ENCODE measurements at places on chromosomes 13 and 19.
A peak's percentile ranks its signal among the peaks of the same experiment; 100 is the strongest.

DNA sequence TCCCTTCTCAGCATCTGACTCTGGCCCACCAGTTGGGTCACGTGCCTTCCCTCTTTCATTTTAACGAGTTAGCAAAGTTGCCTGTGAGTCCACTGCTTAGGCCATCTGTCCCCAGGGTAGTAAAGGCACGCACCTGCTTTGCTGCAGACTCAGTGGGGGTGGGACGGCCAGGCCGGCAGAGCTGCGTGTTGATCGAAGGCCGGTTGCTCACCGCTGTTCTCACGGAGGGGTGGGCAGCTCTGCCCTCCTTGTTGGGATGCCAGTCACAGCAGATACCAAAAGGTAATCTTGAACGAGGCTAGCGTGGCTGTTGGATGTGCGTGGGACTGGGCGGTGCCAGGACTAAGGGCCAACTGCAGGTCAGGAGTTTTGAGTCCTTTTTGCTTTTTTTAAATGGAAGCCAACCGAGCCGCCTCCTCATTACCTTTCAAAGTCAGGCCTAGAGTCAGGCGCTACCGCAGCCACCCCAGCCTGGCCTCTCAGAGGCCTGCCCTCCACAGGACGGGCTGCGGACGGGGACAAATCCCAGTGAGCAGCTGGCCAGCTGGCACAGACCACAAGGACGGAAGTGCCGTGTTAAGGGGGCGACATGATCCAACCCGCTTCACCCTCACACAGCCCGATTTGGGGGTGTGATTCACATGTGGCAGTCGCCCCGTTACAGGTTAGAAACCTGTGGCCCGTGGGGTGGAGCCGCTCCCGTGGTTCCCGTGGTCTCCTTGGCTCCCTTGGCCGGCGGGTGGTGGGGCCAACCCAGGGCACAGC lies 20.6 kb downstream of the ADPRHL1 start:
- H3K4me3 ChIP-seq = no peak overlapping the region
- H3K27me3 ChIP-seq = no peaks in the 10 kb centered on the region
- no peak overlapping the region for H3K27ac ChIP-seq
- no peaks in the 10 kb centered on the region for H3K36me3 ChIP-seq
- H3K4me1 ChIP-seq = no peaks in the 10 kb centered on the region

DNA sequence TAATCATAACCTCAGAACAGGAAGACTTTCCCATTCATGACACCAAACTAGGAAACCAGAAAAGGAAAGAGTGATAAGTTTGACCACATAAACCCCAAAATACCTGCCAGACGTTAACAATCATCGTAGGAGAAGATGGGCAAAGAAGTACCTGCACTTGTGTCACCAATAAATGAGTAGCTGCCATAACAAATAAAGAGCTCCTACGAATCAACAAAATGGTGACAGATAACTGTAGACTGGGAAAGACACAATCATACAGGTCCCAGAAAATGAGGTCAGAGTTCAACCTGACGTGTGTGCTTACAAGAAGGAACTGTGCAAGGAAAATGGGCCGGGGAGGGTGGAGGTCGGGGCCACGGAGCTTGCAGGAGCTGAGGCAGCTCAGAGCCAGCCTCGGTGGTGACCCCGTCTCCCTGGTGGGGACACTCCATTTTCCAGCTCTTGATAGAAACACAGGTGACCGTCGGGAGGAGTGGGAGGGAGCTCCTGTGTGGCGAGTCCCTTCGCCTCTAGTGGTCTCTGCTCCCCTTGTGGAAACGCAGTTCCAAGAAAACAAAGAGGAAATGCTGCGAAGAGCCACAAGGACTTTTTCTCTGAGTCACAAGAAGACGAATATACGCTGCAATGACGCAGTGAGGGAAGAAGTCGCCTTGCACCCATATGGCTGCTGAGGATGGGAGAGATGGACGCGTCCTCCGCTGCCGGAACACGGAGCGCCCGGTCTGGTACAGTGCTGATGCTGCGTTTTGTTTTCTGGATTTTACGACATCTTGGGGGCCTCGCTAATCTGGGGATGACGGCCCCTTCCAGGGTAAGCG lies 9.5 kb downstream of the PIP5K1C start:
- H3K36me3 ChIP-seq = no peaks in the 10 kb centered on the region
- DNase-seq = no peak
- H3K4me3 ChIP-seq = no peak overlapping the region
- no peak overlapping the region for H3K27ac ChIP-seq
- H3K4me1 ChIP-seq = no peaks in the 10 kb centered on the region

DNA sequence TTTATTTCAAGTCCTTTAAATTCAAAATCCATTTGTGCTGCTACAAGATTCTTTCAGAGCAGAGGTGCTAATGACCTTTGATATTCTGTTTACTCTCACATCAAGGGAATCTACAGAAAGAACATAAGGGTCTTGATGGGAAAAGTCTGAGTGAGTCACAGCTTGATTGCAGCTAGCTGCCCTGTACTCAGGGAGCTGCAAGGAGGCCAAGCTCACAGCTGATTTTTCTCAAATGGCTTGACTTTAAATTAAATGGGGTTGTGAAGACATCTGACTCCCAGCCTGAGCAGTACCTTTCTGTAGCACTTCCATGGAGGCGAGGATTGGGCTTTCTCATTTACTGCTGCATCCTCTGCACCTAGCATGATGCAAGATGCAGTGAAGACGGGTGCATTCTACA lies 62.5 kb downstream of the RAP2A start:
- DNase-seq = no peak
- no peaks in the 10 kb centered on the region for H3K4me1 ChIP-seq
- no peaks in the 10 kb centered on the region for H3K27me3 ChIP-seq
- no peak overlapping the region for H3K4me3 ChIP-seq
- no peak overlapping the region for H3K27ac ChIP-seq

- peak overlapping the region; percentile 90 for H3K27ac ChIP-seq
- peak overlapping the region; percentile 60 for H3K4me3 ChIP-seq
Observed at GRCh38 chr19:15837221-15837731, 21.8 kb upstream of the OR10H1 start.

DNA sequence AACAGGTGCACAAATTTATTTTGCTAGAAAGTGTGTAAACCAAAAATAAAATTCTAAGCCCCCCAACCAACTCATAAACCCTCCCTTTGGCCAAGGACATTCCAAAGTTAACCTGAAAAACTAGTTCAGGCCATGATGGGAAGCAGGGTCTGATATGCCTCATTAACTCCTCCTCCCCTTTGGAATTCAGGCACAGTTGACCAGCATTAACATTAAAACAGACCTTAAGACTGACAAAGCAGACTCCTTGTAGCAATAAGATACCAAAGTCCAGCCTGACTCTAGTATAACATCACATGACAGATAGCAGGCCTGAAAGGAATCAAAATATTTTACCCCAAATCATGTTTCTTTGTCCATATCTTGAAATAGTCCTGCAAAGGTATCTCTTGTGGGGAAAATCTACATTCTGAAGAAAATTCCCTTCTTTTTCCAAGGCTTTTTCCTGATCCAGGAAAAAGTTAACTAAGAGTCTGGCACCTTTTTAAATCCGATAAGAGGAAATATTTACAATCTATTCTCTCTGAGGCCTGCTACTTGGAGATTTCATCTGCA lies 19.7 kb downstream of the NEK5 start:
- no peak overlapping the region for H3K4me3 ChIP-seq
- H3K36me3 ChIP-seq = no peaks in the 10 kb centered on the region
- no peak overlapping the region for H3K27ac ChIP-seq
- H3K4me1 ChIP-seq = no peaks in the 10 kb centered on the region

DNA sequence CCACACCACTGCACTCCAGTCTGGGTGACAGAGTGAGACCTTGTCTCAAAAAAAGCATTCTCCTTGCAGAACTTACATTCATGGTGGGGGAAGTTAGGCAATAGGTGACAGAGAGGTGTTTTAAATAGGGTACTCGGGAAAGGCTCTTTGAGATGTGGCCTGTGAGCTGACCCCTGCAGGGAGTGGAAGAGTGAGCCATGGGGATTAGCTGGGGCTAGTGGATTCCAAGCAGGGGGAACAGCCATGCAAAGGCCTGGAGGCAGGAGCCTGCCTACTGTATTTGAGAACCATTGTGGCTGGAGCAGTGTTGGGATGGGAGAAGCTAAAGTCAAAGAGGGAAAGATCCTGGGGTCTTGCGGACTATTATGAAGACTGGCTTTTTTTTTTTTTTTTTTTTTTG lies 3.9 kb upstream of the DMKN start:
- no peak for DNase-seq
- no peak overlapping the region for H3K27ac ChIP-seq
- no peaks in the 10 kb centered on the region for H3K4me1 ChIP-seq
- no peak overlapping the region for H3K4me3 ChIP-seq
- no peaks in the 10 kb centered on the region for H3K27me3 ChIP-seq

DNA sequence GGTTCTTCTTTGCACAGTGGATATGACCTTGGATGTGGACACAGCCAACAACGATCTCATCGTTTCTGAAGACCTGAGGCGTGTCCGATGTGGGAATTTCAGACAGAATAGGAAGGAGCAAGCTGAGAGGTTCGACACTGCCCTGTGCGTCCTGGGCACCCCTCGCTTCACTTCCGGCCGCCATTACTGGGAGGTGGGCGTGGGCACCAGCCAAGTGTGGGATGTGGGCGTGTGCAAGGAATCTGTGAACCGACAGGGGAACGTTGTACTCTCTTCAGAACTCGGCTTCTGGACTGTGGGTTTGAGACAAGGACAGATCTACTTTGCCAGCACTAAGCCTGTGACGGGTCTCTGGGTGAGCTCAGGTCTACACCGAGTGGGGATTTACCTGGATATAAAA lies 9.4 kb downstream of the RFPL4AL1 start:
- H3K4me3 ChIP-seq = no peak overlapping the region
- no peak overlapping the region for H3K27ac ChIP-seq
- no peak for DNase-seq
- no peaks in the 10 kb centered on the region for H3K4me1 ChIP-seq
- H3K27me3 ChIP-seq = no peaks in the 10 kb centered on the region

GRCh38 chr19:13974073-13974472 lies 21.8 kb downstream of the DCAF15 start:
- no peaks in the 10 kb centered on the region for H3K4me1 ChIP-seq
- no peaks in the 10 kb centered on the region for H3K36me3 ChIP-seq
- no peak for DNase-seq
- H3K27me3 ChIP-seq = no peaks in the 10 kb centered on the region
- H3K4me3 ChIP-seq = no peak overlapping the region

All from naive thymus-derived CD4-positive, alpha-beta T cell (primary cell).